ENCODE measurements at places on chromosomes 2 and 18.

GRCh38 chr18:3347286-3347803 is 85.4 kb downstream of the MYL12B start:
- no peak for DNase-seq

DNA sequence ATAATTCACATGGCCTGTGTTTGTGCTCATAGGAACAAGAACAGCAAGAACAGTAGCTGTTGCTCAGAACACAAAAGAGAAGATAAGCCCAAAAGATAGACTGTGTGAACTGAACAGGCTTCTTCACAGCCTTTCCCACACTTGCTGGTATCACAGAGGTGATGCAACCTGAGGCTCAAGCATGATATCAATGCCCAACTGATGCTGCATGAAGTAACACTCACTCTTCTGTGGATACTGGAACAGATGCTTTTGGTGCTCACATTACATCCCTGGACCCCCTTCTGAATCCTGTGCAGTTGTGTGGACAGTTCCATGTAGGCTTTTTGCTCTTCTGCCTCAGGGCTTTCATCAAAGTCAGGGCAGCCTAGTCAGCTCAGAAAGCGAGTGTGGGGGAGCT is 88.4 kb upstream of the RND3 start:
- no peak for DNase-seq

GRCh38 chr2:109272461-109272860 is 143.5 kb downstream of the SH3RF3 start:
- no peak for DNase-seq

DNA sequence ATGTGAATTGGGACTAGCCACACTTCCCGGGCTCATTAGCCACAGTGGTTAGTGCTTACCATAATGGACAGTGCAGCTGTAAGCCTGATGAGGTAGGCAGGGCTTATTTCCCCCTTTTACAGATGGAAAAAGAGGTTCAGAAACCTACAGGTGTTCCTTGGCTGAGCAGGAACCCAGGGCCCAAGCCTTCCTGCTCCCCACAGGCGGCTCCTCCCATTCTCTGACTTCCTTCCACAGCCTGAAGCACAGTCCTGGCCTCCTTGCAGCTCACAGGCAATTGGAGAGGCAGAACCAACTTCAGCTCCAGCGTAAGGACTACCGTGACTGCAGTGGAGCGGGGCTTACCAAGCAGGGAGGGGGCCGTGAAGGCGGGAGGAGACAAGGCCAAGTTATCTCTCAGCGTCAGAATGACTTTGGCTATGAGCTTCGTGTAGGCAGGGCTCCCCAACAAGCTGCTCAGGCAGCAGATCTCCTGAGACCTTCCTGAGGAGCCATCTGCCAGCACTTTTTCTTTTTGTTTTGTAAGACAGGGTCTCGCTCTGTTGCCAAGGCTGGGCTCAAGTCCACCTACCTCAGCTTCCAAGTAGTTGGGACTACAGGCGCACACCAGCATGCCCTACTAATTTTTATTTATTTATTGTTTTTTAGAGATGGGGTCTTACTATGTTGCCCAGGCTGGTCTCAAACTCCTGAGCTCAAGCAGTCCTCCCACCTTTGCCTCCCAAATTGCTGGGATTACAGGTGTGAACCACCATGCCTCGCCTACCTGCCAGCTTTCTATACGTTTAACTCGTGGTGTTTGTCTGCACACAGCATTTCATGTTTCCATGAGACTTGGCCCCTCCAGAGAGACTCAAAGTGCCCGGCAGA is 34.2 kb upstream of the NT5DC4 start:
- DNase-seq: peak; percentile 53

DNA sequence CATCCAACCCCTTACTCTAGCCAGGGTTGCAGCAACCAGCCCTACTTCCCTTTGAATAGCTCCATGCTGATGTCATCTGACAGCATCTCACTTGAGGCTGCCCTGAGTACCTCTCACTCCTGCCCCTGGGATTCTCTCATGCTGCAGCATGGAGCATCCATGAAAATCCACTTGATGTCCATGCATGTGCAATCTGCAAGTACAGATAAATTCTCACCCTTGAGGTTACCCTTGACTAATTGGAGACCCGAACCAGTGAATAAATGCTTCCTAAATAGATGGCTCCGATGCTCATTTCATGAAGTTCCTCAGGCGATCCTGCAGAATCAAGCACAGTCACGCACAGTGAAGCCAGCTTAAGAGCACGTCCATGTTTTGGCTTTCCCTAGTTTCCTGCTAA is 298.3 kb downstream of the RBM43 start:
- no peak for DNase-seq

DNA sequence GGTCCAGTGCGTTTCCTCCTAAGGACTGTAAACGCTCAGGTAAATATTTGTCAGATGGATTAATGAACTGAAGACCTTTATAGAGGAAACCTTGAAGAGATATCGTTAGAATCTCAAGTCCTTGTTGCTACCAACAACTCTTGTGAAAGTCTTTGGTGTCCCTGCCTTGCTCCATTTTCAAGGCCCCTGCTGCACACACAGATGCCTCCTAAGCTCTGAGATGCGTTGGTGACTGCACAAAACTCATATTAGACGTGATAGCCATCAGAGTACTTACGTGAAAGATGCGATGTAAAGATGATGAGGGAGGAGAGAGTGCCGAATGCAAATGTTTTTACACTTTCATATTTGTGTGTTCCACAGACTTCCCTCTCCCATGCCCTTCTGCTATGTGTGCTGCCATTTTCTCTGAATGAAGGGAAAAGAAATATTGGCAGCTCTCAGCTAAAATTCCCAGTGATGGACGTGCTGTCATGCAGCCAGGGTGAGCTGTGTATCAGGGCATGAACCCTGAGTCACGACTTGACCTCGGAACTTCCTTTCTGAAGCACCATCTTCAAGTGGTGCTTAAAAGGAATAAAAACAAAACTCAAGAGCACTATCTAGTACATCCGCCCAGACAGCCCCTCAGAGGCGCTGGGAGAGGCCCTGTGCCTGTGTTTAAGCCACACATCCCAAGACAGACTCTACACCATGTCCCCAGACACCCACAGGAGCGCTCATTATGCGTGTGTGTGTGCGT is 117.4 kb downstream of the FAM210A start:
- no peak for DNase-seq

GRCh38 chr2:108911401-108911800 is 77.6 kb downstream of the EDAR start:
- DNase-seq: no peak

DNA sequence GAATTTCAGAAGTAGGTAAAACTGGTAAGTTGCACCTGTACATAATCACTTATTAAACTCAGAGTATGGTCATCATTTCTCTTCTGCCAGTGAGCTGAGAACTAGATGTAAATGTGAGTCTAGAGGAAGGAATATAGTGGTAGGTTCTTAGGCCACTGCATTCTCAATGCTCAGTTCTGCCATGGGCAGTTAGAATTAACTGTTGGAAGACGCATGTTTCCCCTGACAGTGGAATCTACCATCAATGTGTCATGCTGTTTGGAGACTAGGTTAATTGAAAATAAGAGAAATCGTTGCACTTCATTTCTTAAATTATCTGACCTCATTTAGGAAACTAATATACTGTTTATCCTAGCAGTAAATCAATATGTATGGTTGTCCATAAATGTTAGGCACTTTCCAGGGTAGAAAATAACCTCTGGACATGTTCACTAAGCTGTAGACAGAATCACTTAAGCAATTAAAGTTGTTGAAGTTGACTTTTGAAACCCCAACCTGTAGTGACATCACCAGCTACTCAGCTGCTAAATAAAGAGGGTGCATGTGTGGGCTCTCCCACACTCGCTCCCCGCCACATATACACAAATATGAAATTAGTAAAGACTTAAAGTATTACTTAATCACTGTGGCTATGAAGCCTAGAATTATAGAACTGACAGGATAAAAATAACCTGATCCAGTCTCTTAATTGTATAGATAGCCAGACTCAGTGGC is 91.5 kb upstream of the NOSTRIN start:
- no peak for DNase-seq

DNA sequence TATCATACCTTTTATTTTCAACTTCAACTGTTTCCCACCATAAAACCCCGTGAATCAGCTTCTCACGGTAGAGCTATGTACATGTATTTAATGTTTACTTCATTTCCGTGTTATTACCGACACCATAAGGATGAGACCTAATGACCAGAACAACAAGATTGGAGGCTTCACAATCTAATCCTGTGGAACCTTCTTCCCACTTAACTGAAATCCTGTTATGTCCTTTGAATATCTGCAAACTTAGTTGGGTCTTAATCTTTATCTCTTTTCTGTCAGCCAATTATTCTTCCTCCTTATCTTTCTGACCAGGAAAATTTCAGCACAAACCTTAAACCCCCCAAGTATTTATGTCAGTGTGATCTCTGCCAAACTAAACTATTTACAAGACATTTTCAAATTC is 214.4 kb downstream of the TMX3 start:
- no peak for DNase-seq

Measured in muscle of back (tissue), 13 donors.